ENCODE measurements at places on chromosomes 2 and 18. TPM values are rescaled to one million over a fixed set of nuclear protein-coding genes. Genes with fewer than 3 reads are reported as not detected.

GRCh38 chr2:39228413-39229209, 15.2 kb downstream of the CDKL4 start:
- no peak for DNase-seq

The PLGLB2 gene
- total RNA-seq = 0.24 TPM

DNA sequence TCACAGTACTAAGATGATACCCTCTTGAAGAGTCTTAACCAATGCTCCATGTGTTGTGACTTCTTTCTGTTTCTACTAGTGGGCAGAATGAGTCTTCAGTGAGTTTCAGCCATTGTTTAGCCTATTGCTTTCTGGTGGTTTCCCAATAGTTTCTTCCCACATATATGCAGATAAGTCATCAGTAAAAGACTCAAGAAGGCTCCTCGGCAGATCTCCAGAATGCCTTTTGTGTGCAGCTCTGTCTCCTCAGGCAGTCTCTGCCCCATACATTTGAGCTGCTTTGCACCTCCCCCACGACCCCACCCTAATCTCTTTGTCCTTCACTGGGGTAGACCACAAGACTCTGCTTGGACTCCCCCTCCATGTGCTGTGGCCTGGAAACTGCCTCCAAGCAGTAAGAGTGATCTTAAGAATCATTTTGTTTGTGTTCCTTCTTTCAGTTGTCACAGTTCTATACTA, 71.6 kb upstream of the CHRNA1 start:
- peak; percentile 89 for DNase-seq

The C2orf80 gene
- not detected for total RNA-seq
